ENCODE measurements at places on chromosomes 13 and 19.

DNA sequence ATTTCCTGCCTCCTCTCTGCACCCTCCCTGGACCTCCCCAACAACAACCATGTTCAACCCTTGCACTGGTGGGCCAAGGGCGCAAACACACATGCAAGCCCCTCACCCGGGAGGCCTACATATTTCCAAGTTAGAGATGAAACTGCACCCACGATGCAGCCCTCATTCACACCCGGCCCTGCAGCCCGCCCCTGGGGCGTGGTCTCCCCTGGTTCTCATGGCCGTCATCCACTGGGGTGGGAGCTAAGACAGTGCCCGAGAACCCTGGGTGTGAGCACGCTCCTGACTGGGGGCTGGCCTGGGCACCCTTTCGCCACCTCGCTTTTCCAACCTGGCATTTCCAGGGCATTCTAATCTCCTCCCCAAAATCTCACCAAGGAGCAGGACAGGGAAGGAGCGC, 7.0 kb upstream of the SLC7A10 start:
- DNase-seq: no peak

- no peak for DNase-seq
These were observed 88.8 kb upstream of the GJB6 start for GRCh38 chr13:20320885-20321284.

DNA sequence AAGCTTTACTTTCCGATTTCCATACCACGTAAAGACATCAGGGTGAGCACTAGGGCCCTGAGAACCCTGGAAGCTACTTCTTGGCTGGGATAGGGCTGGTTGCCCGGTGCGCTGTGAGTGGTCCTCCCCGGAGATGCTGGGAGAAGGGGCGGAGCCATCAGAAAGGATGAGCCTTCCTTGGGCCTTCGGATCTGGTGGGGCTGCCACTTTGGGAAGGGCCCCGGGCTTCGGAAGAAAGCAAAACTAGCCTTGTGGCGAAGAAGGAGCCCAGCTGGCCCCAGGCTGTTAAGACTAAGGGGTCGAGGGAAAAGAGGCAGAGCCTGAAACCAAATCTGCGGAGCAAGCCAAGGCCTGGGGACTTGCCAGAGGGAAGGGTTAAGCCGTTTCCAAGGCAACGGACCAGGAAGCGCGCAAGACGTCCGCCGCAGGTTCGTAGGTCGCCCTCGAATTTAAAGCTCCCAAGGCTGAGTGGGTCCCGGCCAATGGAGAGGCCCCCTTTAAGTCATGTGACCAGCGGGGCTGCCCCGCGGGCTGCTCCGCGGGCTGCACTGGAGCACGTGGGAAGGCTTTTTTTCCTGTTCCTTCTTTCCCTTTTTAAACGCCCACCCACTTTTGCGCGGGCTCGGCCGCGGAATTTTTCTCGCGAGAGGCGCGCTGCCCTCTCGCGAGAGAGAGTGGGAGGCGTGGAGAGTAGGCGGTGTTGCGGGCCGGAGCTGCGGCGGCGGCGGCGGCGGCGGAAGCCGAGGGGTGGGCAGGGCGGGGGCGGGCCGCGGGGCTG, 426 bp upstream of the AKAP11 start:
- peak; percentile 97 for DNase-seq

DNA sequence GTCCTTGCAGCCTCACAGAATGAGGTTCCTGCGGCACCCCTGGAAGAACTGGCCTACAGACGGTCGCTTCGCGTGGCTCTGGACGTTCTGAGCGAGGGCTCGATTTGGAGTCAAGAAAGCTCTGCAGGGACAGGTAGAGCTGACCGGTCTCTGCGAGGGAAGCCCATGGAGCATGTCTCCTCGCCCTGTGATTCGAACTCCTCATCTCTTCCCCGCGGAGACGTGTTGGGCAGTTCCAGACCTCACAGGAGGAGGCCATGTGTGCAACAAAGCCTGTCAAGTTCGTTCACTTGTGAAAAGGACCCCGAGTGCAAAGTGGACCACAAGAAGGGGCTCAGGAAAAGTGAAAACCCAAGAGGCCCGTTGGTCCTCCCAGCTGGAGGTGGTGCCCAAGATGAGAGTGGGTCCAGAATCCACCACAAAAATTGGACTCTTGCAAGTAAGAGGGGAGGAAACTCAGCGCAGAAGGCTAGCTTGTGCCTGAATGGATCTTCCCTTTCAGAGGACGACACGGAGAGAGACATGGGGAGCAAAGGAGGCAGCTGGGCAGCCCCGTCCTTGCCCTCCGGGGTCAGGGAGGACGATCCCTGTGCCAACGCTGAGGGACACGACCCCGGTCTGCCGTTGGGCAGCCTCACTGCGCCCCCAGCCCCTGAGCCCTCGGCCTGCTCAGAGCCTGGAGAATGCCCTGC, 23.4 kb upstream of the NDUFS7 start:
- DNase-seq: no peak

DNA sequence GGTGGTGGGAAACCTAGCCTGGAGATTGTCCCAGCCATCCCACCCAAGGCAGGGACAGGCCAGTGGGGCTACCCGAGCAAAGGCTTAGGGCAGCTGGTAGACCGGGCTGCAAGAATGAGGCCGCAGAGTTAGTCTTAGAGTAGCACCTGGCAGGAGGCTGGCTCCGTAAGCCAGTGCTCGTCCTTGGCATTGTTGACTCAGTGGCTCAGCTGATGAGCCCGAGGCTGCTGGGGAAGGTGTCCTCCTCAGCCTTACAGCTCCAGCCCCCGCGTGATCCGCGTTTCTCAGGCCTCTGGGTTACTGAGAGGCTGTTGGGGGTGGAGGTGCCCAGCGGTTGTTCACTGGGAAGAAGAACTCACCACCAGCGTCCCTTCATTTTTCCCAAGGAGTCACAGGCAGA, 24.7 kb downstream of the PPP1R37 start:
- DNase-seq: no peak

DNA sequence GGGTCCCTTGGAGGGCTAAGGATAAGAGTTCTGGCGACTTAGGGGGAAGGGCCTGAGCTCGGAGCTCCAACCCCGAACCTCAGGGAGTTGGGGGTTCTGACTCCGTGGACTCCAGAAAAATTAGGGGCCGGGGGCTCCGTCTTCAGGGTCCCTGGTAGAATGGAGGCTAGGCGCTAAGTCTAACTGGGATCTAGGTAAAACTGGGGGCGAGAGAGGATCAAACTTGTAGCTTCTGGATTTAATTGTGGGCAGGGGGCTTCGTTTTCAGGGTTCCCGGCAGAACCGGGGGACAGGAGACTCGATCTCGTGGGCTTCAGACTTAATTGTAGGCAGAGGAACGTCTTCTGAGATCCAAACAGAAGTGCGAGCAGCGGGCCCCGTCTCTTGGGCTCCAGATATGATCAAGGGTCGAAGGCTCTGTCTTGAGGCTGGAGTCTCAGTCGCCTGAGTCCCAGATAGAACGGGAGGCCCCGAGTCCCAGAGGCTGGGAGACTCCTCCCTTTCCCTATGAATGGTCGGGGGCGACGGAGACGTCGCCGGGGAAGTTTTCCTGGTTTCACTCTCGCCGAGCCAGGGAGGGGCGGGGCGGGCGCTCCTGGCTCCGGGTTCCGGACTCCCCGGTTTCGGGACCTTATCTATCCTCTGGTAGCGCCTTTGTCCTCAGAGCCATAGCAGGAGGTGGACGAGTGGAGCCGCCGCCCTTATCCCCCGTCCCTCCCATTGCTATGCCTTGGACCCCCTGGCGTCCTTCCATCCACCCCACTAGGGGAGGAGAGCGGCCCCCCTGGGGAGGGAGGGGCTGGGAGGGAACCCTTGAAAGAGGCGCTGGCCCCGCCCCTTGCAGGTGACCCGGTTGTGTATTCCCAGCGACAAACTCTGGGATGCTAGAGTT, 1.3 kb downstream of the NECTIN2 start:
- no peak for DNase-seq

- DNase-seq: peak; percentile 74
These were observed 52.0 kb downstream of the DPF1 start for GRCh38 chr19:38172001-38172400.

- no peak for DNase-seq
These were observed 9.0 kb upstream of the ACTN4 start for GRCh38 chr19:38638461-38638860.

- peak; percentile 97 for DNase-seq
These were observed 11.0 kb downstream of the FUZ start for GRCh38 chr19:49801966-49802661.

DNA sequence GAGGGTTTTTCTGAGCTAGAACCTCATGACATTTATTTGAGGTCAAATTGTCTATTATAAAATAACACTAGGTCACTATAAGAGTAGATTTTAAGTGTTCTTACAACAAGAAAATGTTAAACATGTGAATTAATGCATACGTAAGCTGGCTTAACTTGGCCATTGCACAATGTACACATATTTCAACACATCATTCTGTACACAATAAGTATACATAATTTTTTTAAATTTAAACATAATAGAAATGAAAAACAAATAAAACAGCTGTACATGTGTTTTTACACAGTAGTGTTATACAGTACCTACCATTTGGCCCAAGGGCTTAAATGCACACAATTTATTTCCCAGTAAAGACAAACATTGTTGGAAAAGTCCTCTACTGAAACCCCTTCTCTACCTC, 269.9 kb downstream of the DACH1 start:
- DNase-seq: no peak

- DNase-seq: no peak
These were observed 16.0 kb downstream of the UPF1 start for GRCh38 chr19:18847549-18848463.

- DNase-seq: no peak
These were observed 9.6 kb downstream of the ABHD13 start for GRCh38 chr13:108227651-108228272.

GRCh38 chr19:31424861-31425620, 75.8 kb upstream of the TSHZ3 start:
- no peak for DNase-seq

GRCh38 chr13:29255567-29255966, 339.9 kb downstream of the SLC7A1 start:
- DNase-seq: no peak

DNA sequence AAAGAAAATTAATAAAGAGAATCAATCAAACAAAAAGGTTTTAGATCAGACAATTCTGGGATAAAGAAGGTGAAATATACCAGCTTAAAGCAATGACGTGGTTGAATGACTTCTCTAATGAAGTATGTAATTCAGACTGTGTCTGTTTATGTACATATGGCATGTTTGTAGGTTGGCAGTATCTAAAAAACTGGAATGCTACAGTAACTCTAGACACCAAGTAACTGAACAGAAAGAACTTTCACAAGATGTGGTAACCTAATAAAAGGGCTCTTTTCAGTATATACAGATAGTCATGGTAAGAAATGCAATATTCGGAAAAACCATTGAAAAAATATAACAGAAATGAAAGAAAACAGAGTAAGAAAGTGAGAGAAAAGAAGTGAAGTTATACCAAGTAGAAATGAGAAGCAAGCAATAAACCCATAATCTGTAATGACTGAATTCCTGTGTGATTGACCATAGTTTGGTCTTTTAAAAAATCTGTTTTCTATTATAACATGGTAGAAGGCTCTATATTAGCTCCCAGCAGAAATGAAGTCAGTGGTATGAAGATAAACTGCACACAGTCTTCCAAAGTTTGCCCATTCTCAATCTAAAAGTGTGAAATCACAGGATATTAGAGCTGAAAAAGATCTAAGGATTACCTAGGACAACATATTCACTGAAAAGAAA, 31.4 kb downstream of the ELF1 start:
- no peak for DNase-seq

DNA sequence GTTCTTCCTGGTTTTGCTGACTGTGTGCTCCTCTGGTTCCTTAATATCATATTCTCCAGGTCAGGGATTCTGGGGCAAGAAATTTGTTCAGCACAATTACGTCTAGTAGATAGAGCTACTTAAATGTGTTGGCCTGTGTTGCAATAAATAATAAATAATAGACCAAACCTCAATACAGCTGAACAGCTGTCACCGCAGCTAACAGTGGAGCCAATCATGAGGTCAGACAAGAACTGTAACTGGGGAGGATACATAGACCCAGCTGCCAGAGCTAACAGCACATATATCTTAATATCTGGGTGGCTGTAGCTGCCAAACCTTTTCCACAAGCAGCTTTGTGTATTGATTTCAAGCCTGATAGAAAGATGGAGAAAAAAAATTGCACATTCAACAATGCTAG, 1596.3 kb upstream of the PCDH20 start:
- DNase-seq: no peak

- DNase-seq: no peak
These were observed 88.1 kb downstream of the TSC22D1 start for GRCh38 chr13:44487989-44488388.

- DNase-seq: no peak
These were observed 148.4 kb downstream of the KLF12 start for GRCh38 chr13:73985783-73986182.

GRCh38 chr19:18604820-18605159, 1.8 kb downstream of the CRLF1 start:
- no peak for DNase-seq

DNA sequence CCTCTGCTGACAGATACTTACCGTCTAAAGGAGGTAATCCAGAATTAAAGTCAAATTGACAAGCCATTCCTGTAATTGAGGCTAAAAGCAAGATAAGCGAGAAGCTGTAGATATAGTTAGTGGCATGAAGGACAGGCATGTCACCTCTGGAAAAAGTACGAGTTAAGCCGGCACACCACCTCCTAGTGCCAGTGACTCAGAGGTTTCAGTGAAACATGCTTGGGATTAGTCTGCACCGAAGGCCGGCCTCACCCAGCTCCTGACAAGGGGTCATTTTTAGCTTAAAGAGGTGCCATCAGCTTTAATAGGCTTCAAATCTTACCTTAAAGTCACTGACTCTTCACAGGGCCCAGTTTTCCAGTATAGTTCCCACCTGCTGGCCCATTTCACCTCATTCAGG, 838.0 kb downstream of the UQCRFS1 start:
- no peak for DNase-seq

DNA sequence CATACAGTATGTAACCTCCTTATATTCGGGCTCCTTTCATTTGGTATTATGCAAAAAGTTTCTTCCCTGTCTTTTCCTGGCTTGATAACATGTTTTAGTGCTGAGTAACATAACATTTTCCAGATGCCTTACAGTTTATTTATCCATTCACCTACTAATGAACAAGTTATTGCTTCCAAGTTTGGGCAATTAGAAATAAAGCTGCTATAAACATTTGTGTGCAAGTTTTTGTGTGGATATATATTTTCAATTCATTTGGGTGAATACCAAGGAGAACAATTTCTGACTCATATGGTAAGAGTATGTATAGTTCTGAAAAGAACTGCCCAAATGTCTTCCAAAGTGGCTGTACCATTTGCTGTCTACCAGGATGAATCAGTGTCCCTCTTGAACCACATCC, 360.9 kb downstream of the PCDH17 start:
- no peak for DNase-seq

- DNase-seq: no peak
These were observed 30.0 kb upstream of the DLEU7 start for GRCh38 chr13:50873467-50873866.

DNA sequence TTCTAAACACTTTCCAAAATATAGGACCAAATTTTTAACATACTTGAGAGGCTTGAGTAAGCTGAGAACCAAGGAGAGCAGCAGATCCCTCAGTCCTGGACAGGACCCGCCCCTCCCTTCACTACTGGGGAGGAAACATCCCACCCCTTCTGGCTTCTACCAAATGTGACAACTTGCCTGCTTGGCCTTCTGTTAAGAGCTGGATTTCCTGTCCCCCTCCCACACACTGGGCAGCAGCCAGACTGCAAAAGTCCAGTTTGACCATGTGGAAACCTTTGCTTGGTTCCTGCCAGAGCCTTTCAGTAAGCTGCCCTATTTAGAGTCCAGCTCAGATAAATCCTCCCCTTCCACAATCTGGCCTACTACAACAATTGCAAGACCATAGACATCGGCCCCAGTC, 84.3 kb downstream of the FGF14 start:
- DNase-seq: no peak
